ENCODE measurements at places on chromosomes 5 and 9.

GRCh38 chr5:139747583-139748504, 47.8 kb upstream of the PSD2 start:
- DNase-seq: peak; percentile 44

DNA sequence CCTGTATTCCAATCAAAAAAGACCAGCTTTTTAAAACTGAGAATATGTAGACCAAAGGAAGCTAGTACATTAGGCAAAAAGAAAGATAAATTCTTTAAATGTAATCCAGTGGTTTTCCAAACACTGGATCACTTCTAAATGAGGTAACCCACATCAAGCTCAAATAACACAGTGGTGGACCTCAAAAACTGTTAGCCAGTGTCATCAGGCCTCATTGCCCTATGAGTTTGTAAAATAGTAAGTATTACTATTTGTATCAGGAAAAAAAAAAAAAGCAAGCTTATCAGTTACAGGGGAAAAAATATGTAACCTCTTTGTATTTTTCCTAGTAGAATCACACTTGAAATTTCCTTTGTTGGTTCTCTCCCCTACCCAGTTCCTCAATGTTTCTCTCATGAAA, 6.7 kb downstream of the MTX3 start:
- no peak for DNase-seq

- no peak for DNase-seq
Measured at GRCh38 chr5:72615061-72615460, 107.9 kb upstream of the ZNF366 start.

- DNase-seq: no peak
Measured at GRCh38 chr5:140131967-140132409, 6.3 kb downstream of the IGIP start.

DNA sequence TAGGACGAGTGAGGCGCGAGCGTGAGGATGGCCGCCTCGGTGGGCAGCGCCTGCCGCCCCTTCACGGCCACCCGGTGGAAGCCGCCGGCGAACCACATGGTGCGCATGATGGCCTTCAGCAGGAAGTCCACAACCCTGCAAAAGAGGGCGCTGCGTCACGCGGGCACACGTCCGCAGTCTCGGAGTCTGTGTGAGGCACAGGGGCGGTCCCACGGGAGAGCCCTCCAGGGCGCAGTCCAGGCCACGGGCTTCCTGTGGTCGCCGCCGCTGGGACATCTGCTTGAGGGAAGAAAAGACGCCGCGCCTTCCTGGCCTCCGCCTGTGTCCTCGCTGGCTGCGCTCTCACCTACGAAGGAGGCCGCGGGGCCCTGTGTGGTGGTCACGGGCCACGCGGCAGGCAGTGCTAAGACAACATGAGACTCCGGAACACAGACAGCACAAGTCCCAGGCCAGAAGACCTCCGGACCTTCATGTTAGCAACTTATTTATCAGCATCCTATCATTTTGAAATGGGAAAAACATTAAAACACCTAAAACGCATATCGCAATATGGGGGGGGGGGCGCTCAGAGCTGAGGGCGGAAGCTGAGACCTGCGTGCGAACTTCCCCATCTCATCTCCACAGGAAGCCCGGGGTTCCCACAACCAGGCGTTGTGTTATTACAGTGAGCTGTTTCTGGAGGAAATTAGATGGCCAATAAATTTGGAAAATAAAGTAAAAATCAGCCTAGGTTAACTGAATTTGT, 28.8 kb downstream of the LPCAT1 start:
- no peak for DNase-seq

DNA sequence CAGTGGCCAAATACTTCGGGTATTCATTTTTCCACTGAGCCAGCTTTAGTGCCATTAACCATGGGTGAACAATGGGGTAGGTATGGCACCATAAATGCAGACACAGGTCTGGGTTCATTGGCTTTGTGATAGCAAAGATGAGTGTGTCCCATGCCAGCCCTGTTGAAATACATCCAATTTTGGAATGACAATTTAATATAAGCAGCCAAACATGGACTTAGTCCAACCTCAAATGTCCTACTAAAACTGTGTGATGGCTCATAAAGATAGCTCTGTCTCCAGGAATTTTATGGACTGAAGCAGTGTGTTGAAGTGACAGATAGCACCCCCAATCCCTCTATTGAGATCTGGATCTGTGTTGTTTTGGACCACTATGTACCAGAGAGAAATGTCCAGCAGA, 514.9 kb downstream of the RASEF start:
- no peak for DNase-seq

- DNase-seq: no peak
Measured at GRCh38 chr9:110141227-110141793, 66.6 kb downstream of the C9orf152 start.

GRCh38 chr5:160049099-160049498, 40.2 kb downstream of the TTC1 start:
- DNase-seq: no peak

DNA sequence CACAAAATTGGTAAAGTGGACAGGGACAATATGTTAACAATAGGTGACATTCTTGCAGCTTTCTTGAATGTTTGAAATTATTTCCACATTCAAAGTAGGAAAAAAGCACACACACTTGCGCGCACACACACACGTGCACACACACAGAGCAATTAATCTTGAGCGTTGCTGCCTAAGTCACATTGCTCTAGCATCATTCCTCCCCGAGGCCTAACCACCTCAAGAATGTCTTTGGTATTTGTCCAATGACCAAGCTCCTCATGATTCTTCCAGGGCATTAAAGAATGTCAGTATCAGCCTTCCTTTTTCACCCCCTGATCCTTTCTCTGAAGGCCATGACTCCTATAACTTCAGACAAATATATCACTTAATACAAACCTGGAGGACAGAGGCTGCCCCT, 198.1 kb downstream of the NPR3 start:
- DNase-seq: no peak

DNA sequence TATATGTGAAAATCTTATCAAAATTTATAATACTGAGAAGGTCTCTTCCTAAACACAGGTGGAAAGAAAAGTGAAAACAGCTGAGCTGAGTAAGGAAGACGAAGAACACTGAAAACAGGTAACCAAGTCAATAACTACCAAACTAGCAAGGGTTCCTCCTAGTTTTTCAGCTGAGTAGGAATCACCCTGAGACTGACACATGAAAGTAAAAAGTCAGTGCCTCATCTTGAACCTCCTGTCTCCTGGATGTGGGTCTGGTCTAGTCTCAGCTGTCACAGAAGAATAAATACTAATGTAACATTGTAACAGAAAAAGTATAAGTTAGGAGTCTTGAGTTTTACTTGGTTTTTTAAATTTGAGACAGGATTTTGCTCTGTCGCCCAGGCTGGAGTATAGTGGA, 121.0 kb downstream of the MEF2C start:
- no peak for DNase-seq

DNA sequence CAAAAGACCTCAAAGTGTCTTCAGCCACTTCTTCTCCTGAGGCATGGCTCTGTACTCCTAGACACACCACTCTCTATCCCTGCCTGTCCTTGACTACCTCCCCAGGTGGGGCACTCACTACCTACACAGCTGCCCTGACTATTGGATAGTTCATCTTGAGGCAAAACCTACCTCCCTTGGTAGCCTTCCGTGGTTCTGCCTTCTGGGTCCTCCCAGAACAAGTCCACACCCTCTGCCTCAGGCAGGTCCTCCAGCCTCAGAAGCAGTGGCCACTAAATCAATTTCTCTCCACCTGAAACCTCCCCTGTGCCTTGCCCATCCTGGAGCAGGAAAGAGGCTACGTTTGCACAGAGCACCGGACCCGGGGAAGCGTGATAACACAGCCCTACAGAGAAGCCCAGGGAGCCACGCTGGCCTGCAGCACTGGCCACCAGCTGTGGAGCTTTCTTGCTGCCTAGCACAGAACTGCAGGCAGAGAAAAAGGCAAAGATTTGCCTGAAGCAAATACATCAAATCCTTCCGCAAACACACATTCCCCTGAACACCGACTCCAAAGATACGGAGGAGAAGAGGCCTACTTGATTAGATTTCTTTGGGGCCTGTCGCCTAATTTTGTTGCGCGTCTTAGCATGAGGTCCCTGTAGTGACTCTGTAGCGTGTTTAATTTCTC, 141.8 kb downstream of the C9orf50 start:
- no peak for DNase-seq

DNA sequence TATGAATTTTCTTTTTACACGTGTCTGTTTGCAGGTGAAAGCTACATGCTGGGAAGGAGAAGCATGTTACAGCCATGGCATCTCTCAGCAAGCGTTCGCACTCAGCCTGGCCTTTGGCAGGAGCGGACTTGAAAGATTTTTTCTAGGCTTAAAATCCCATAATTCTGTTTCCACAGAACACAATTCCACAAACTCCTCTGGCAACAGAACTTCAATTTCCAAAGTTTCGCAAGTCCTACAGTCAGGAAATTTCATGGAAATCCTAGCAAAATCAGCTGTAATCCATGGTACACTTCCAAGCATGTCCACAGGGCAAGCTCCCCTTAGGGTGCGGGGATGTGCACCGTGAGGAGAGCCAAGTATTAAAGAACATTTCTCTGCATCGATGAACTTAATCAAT, 35.9 kb downstream of the SUB1 start:
- no peak for DNase-seq

- DNase-seq: peak; percentile 37
Measured at GRCh38 chr5:109690242-109690974, 681 bp downstream of the MAN2A1 start.

GRCh38 chr5:121987685-121988073, 25.9 kb downstream of the SRFBP1 start:
- no peak for DNase-seq

DNA sequence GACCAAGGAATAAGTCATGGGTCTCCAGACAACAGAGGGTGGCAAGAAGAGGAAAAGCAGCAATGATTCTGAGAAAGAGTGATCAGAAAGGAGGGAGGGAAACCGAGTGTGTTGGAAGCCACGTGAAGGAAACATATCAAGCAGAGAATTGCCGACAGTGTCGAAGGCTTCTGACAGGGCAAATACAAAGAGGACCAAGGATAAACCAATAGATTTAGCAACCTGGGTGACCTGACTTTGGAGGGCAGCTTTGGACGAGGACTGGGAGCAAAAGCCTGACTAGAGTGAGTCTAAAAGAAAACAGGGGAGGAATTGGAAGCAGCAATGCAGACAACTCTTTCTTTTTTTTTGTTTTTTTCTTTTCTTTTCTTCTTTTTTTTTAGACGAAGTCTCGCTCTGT, 83.8 kb downstream of the WWC1 start:
- DNase-seq: no peak

DNA sequence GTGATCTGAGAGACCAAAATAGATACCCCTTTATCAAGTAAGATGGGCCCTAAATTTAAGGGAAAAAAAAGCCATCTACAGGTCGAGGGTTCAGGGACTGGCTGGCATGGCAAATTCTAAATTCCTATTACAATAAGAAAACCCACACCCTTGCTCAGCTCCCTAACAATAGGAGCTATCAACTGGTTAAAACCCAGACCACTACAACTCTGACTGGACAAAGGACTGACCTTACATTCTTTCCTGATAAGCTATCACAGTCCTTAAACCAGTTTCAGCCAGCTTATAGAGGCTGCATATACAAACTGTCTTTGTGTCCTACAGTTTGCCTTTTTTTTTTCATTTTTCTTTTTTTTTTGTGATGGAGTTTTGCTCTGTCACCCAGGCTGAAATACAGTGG, 803.6 kb downstream of the NR2F1-AS1 start:
- DNase-seq: no peak

DNA sequence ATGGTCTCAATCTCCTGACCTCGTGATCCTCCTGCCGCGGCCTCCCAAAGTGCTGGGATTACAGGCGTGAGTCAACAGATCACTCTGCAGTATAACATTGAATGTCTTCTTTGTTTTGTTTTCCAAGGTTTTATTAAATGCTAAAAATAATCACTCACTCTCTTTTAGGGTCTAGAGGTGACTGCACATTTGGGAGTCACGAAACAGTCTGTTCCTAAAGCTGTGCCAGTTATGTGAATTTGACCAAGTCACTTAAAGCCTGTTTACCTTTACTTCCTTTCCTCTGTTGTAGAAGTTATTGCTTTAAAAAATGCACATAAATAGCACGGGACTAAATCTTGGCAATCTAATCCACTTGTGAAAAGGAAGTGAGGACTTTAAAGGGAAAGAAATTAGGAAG, 304.9 kb upstream of the PTGER4 start:
- DNase-seq: no peak

DNA sequence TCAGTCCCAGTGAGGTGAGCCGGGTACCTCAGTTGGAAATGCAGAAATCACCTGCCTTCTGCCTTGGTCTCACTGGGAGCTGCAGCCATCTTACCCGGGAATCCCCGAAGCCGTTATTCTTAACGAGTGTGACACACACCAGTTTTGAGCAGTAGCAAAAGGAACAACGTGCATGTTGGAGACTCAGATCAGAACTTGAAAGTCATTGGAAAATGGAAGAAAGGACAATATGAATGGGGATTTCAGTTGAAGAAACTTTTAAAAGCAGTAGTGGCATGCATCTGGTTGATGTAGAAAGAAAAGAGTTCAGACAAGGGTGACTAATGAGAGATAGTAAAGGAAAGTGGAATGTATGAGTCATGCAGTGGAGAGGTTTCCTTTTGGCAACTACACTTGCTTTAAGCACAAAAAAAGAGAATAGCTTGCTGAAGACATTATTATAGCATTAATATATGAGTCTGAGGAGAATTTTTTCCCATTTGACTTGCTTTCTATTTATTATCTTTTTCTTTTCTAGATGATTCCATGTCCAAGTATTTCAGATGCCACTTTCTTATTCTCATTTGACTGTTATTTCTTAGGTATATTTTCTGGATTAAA, 44.4 kb upstream of the ANKDD1B start:
- no peak for DNase-seq

DNA sequence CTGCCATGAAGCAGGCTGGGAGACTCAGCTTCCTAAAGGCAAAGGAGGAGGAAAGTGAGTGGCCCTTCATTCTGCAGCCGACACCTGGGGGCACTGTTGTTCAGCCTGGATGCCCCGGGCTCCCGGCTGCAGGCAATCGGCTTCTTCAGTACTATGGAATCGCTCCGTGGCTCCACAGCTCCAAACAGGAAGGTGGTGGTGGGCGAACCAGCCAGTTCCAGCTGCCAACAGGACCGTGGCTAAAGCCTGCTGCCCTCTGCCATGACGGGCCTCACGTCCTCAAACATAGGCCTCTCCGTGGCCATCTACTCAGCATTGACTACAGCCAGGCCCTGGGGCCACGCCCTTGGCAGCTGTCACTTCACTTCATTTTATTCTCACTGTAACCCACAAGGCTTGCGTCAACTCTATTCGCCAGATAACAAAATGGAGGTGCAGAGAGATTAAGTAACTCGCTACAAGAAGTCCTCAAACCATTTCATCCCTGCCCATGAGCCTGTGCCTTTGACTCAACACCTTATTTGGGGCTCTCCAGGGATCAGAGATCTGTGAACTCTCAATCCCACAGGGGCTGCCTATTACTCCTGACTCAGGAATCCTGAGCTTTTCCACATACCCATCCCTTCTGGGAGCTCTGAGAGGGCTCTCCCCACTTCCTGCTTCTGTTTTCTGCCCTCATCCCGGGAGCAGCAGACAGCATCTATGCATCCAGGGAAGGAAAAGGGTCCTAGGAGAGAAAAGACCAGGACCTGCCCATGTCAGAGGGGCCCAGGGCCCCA, 38.0 kb downstream of the PAX5 start:
- DNase-seq: peak; percentile 19

GRCh38 chr5:148807851-148808250, 18.6 kb upstream of the ADRB2 start:
- DNase-seq: no peak
